Vagina (tissue), 2 donors: ENCODE measurements at places on chromosomes 5 and 9.

DNA sequence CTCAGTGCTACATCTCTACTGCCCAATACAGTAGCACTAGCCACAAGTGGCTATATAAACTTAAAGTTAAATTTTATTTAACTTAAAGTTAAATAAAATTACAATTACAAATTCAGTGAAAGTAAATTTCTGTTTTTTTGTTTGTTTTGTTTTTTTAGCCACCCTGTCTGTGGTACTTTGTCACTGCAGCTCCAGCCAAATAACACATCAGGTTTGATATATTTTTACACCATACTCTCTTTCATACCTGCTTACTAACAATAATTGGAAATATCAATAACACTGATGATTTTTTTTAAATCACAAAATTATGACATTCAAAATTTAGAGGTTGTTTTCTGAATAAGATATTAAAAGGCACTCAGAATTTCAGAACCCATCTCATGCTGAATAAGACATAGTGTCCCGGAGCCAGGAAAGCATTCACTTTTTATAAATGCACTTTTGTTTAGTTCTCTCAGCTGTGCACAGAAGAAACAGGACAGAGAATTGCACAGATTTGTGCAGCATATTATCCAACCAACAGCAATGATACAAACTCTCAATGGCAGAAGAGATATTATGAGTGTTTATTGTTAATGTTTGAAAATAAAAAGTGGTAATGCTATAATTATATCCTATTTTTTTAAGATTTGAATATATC lies 92.6 kb downstream of the EDIL3 start:
- DNase-seq, result no peak

DNA sequence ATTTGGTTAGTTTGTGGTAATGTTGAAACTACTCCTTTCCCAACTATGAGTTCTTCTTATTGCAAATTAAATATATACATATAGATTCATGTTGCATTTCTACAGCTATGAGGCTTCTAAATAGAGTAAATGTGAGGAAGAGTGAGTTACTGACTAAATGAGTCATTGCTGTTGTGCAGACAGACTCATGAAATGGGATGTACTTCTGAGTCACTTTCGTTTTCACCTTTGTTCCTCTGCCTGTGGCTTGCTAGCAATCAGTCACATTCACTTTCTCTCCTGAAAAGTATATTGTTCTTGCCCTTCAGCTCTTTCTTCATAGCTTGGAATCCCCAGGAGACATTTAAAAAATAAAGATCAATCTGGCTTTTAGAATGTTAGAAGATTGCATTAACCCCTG lies 295.5 kb upstream of the SMC2 start:
- DNase-seq, result no peak

DNA sequence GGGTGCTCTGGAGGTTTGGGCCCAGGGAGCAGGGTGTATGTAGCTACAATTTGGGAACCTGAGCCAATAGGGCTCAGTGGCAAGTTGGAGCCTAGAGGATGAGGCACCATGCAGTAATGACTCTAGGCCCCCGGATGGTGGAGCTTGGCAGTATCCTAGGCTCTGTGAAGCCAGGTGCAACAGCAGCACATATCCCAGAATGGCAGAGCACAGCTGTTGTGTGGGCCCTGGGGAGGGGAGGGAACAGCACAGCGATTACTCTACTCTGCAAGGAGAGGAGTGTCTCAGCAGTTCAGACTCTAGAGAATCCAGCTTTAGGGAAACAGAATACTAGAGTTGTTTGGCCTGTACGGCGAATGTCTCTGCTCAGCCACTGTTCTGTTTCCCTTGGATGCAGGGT lies 56.1 kb downstream of the LRRTM2 start:
- DNase-seq, result no peak

DNA sequence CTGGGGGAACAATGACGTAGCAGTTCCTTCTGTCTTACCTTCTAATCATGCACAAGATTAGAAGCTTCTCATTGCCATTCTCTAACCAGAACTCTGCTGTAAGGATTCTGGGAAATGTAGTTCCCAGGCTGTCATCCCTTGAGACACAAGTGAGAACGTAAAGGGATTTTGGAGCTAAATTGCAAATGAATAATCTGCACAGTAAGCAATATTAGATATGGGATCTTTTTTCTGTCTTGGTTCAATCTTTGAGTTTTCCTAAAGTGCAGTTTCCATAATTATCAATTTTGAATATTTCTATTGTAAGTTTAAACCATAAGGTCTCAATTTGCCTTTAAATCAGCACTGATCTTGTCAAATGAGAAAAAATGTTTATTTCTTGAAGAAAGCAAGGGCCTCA lies 189.7 kb upstream of the PLPPR1 start:
- DNase-seq, result no peak

GRCh38 chr9:124248960-124249359 lies 8.8 kb upstream of the NEK6 start:
- DNase-seq, result no peak

DNA sequence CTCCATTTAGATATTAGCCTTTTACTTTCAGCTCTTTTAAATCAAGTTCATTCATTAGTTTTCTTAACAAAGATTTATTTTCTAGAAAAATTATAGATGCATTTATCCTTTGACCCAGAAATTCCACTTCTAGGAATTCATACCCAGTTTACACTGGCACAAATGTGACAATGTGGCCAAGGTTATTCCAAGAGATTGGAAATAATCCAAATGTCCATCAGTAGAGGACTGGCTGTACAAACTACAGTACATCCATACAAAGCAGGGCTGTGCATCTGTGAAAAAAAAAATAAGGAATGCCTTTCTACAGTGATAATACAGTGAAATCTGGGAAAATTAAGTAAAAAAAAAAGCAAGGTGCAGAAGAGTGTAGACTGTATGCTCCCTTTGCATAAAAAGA lies 149.2 kb downstream of the GABBR2 start:
- DNase-seq, result no peak

- DNase-seq, result no peak
Observed at GRCh38 chr9:135819905-135820304, 87.4 kb downstream of the CAMSAP1 start.

DNA sequence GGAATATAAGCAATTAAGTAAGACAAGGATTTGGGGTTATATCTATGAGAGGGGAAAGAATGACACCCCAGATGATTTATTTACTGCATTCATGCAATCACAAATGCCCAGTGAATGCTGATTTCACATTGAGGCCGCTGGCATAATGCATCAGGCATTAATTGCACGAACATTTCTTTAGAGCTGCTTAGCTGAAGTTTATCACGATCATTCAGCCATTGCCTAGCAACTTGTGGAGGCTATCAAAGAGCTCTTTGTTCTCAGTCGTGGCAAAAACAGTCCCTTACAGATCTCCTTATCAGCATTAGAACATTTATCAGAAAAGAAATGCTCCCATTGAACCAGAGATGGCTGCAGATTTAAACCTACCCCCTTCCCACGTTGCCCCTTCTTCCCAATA lies 88.7 kb upstream of the PRRC1 start:
- DNase-seq, result no peak

- no peak for DNase-seq
Observed at GRCh38 chr5:93358176-93358575, 222.8 kb downstream of the NR2F1-AS1 start.

DNA sequence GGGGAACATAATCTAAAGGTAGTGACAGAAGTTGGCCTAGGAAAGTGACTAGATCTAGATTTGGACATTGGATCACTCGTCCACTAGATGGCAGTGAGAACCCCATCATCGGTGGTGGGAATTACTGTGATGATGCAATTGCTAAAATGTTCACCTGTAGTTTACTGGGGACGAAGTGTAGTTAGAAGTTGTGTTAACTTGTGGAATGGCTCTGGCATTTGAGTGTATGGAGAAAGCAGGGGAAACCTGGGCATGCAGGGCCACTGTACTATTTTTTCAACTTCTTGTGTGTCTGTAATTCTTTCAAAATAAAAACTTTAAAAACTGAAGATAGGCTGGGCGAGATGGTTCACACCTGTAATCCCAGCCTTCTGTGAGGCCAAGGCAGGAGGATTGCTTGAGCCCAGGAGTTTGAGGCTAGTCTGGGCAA lies 75.5 kb downstream of the PHAX start:
- no peak for DNase-seq

GRCh38 chr5:176664886-176665285 lies 17.6 kb downstream of the TSPAN17 start:
- DNase-seq, result no peak

DNA sequence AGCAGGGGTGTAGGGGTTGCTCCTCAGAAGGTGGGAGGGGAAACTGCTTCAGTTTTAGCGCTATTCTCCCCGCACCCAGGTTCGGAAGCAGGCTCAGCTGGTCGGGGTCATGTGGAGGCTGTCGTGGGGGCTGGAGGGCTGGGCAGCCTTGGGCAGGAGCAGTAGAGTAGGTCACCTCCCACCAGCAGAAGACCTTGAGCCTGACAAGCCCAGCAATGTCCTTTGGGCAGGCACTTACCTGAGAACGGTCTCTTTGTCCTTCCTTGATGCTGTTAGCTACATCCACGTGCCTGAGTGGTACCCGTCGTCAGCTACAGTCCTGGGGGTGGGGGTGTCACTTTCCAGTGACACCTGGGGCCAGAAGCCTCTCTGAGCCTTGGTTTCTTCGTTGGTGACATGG lies 20.3 kb downstream of the ENHO start:
- DNase-seq, result no peak

DNA sequence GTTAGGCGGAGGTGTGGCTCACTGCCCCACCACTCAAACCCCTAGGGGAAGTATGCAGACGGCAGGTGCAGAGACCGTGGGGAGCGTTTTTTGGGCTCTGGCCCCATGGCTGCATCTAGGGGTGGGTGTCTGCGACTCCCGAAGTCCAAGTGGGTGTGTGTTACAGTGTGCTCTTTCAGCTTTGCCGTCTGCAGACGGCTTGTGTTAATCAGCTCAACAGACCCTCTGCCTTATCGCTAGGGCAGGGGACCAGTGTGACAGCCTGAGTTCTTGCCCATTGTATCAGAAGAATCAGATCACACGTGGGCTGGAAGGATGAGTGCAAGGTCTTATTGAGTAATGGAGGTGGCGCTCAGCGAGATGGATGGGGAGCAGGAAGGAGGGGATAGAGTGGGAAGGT lies 162.8 kb downstream of the ENC1 start:
- DNase-seq, result no peak

DNA sequence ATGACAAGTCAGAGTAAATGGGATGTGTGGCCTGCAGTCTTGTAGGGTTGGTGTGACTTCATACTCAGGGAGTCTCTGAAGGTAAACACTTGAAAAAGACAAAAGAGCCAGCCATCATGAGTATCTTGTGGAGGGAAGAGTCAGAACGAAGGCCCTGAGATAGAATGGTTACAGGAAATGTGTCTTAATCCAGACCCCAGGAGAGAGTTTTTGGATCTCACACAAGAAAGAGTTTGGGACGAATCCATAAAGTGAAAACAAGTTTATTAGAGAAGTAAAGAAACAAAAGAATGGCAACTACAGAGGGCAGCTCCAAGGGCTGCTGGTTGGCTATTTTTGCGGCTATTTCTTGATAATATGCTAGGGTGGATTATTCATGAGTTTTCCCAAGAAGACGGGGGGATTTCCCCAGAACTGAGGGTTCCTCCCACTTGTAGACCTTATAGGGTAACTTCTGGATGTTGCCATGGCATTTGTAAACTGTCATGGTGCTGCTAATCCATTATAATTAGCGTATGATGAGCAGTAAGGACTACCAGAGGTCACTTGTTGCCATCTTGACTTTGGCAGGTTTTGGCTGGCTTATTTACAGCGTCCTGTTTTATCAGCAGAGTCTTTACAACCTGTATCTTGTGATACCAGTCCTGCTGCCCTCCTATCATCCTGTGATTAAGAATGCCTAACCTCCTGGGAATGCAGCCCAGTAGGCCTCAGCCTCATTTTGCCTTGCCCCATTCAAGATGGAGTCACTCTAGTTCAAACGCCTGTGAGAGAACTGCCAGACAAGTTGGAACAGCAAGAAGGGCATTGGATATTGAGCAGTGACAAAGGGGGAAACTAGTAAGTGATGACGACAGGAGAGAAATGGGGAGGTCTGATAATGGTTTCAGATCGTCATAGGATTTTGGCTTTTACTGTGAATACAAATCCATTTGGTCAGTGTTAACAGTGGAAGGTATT lies 34.0 kb downstream of the MTRR start:
- DNase-seq, result no peak

GRCh38 chr5:8333485-8333884 lies 464.5 kb downstream of the MTRR start:
- DNase-seq, result no peak

DNA sequence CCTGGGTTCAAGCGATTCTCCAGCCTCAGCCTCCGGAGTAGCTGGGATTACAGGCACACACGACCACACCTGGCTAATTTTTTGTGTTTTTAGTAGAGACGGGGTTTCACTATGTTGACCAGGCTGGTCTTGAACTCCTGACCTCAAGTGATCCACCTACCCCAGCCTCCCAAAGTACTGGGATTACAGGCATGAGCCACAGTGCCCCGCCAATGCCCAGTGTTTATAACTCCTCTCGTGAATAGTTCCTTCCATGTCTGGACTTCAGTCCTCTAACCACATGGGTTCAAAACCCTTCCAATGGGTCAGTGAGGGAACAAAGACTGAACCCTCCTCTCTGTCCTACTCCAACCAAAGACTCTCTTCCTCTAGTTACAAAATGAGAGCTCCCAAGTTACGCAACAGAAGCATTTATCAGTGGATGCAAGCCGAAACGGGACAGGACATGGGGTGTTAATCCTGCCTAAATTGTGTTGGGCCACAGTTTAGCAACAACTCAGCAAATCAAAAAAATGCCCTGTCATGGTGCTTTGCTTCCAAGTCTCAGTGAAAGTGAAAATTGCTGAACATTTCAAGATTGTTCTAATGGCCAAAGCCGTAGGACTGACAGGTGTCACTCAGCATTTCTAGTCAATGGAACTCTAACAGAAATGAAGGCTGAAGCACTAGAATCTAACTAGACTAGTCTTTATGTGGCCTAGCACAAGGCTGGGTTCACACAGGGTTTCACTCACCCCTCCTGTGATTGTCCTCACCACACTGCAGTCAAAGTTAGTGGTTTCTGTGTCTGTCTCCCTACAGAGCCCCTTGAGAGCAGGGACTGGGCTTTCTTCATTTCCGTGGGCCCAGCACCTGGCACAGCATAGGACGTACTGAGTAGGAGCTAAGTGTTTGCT lies 3.2 kb upstream of the TMEM245 start:
- DNase-seq, result no peak

DNA sequence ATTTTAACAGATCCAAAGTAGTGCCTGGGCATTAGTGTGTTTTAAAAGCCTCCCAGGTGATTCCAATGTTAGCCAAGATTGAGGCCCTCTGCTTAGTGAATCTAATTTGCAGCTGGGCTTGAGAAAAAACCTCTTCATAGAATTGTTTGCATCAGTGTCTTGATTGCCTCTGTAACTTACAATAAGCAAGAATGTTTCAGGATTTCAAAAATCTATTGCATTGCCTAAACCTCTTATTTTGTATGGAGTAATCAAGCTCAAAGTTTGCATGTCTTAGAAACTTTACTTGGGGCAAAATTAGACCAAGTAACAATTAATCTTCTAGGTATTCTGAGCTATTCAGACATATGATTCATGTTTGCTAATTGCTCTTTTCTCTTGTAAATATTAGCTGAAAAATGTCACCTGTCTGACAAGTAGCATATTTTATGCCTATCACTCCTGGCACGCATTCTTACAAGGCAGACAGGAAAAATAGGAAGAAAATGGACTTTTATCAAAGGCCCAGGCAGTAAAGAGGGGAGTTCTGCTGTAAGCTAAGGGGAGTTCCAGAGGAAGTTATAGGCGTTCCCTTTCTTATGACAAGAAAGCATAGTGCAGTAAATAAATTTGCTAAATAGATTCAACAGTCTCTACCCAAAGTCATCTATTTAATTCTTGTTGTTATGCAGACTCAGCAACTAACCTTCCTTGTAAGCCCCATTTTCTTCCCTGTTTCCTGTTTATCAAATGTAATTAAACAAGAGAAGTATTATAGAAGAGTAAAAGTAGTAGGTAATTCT lies 21.0 kb downstream of the PDCD1LG2 start:
- no peak for DNase-seq

- DNase-seq, result no peak
Observed at GRCh38 chr9:78918976-78919375, 622.1 kb downstream of the PSAT1 start.
